ENCODE measurements at places on chromosomes 13 and 19.
A peak's percentile ranks its signal among the peaks of the same experiment; 100 is the strongest.

DNA sequence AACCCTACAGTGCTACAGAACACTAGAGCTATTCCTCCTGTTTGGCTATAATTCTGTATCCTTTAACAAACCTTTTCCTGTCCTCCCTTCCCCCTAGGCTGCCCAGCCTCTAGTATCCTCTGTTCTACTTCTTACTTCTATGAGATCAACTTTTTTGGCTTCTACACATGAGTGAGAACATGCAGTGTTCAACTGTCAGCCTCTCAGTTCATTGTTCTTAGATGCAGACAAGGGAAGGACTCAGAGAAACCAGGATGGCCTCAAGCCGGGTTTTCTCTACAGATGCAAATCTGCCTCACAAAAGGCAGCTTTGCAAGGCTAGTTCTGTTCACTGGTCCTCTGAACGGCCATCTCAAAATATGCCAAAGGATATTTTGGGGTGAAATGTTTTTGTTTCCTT lies 18.4 kb downstream of the AMER2 start:
- DNase-seq: no peak

GRCh38 chr13:66138172-66138811 lies 1091.8 kb downstream of the PCDH9 start:
- DNase-seq: no peak

GRCh38 chr13:49354719-49355118 lies 89.1 kb downstream of the CAB39L start:
- DNase-seq: no peak

DNA sequence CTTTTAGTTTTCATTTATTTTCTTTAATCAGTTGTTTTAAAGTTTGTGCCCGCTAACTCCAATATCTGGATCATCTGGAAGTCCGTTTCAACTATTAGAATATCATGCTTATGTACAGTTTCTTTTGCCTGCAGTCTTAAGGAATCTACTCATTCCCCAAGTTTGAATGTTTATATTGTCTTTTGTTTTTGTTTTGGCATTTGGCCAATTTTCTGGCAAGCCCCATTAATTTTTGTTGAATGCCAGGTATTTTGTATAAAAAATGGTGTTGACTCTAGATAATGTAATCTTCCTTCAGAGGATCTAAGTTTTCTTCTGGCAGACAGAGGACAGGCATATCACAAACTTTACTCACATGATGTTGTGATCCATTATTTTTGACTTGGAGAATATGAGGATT lies 11.1 kb upstream of the ZNF235 start:
- no peak for DNase-seq

- DNase-seq: no peak
Measured at GRCh38 chr19:2223959-2224358, 12.2 kb downstream of the PLEKHJ1 start.

GRCh38 chr19:40420766-40421765 lies 4.7 kb downstream of the SERTAD1 start:
- peak; percentile 93 for DNase-seq

GRCh38 chr13:24679686-24680085 lies 522 bp upstream of the ATP12A start:
- DNase-seq: no peak

GRCh38 chr13:33751151-33751550 lies 66.8 kb upstream of the RFC3 start:
- DNase-seq: no peak

Measured in suppressor macrophage treated with lipopolysaccharide for 4 hours (primary cell).